Ovary (tissue), 10 donors: ENCODE measurements at places on chromosomes 7 and 10. TPM values are rescaled to one million over a fixed set of nuclear protein-coding genes. Genes with fewer than 3 reads are reported as not detected.

DNA sequence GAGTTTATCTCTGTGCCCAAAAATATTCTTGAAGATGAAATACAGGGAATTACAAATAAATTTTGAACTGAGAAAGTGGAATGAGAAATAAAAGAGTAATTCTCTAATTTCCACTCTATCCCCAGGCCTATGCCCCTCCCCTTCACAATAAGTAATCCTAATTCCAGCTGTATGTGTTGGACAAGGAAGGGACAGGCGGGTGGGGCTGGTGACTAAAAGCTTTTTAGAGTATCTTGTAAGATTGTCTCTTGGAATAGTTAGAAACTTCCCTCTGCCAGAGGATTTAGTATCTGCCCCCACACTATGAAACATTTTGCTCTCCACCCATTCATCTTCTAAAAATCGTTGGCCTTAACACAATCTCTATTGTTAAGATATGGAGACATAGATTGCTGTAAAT is 199.2 kb downstream of the MBL2 start:
- no peak for DNase-seq

DNA sequence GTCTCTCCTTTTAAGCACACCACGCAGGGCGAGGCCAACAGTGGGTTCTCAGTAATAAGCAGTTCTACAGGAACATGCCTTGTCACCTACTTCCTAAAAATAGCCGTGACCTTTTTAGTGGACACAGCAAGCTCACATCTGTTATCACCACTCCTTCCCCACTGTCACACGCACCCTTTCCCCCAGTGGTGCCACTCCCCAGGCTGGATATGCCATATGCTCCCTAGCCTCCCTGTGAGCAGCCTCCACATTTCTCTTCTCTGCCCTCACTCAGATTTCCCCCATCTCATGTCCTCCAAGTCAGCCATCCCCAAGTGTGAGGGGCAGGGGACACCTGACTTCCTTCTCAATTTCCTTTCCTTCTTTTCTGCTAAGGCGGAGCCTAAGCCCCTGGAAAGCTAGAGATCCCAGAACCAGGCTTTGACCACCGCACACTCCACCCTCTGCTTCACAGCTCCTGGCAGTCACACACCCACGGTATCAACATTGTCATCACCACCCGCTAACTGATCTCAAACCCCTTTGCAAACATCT is 3.7 kb downstream of the ANXA11 start:
- no peak for DNase-seq

Gene MSS51
- total RNA-seq, result 2.2 TPM

- no peak for DNase-seq
Observed at GRCh38 chr7:2376351-2377154, 21.9 kb downstream of the EIF3B start.

Gene SMIM30
- 20.5 TPM for total RNA-seq

Gene ZNF107
- 6.4 TPM for total RNA-seq

- DNase-seq, result no peak
Observed at GRCh38 chr10:36888925-36889573, 236.3 kb upstream of the ANKRD30A start.
